ENCODE measurements at places on chromosomes 3 and 15.
A peak's percentile ranks its signal among the peaks of the same experiment; 100 is the strongest.

- DNase-seq, result no peak
Measured at GRCh38 chr3:35883929-35884328, 244.6 kb downstream of the ARPP21 start.

DNA sequence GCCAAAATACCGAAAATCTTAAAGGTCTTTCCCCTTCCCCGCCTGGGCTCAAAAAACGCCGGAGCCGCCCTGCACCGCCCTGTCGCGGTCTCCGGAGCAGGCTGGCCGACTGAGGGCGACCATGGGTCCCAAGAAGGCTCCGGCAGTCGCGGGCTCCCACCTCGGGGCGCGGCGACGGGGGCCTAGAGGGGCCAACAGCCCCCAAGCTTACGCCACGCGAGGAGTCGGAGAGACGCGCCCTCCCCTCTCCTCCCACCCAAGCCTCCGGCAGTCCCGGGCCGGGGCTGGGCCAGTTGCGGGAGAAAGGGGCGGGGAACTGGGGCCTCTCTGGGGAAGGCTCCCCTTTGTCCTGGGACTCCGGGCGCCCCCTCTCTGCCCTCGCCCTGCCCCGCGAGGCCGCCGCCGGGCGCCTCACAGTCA lies 69.2 kb downstream of the GOLGA8B start:
- peak; percentile 4 for DNase-seq

GRCh38 chr15:77915261-77915960 lies 162.1 kb downstream of the TBC1D2B start:
- no peak for DNase-seq

DNA sequence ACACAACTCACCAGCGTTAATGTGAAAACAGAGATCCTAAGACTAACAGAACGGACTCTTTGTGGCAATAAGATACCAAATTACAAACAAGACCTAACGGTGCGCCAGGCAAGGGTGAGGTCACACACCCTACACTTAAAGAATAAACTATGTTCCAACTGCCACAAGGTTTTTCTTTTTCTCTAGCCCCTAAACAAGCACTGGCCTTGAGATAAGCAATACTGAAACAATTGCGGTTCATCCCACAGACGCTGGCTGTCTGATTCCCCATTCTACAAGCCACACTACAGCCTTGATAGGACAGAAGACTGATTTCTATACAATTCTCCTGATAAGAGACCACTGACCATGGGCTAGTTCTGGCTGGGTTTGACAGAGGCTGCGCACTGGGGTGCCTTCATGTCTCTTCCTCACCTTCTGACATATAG lies 20.5 kb upstream of the LIMD1 start:
- no peak for DNase-seq

- DNase-seq, result no peak
Measured at GRCh38 chr3:106560451-106560966, 691.7 kb upstream of the CBLB start.

GRCh38 chr3:37806505-37807200 lies 55.0 kb upstream of the CTDSPL start:
- DNase-seq, result no peak

DNA sequence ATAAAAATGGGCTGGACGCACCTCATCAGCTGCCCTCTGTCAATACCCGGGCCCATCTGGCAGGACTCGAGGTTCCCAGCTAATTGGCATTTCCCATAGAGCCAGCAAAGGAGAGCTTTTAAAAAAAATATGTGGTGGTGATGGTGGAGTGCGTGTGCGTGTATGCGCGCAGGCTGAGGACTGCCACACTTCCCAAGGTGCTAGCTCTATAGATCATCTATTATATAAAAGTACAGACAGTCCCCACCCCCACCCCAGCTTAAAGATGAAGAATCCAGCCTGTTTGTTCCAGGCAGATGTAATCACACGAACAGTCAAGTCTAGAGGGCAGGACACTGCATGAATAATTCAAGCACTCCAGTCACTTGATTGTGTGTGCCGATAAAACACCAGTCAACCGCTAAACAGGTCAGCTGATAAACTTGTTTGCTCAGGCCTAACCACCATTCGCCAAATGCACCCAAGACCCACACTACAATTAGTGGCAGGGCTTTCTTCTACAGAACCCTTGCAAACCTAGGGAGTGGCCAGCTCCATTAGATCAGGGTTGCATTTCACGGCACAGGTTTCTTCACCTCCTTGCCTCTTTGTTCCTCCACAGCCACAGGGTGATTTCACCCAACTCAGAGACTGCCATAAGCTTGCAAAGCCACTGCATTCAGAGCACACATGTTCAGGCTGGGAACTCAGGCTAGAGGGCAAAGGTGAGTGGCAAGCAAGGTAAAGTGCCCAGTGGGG lies 5.8 kb downstream of the TLE3 start:
- DNase-seq, result no peak

DNA sequence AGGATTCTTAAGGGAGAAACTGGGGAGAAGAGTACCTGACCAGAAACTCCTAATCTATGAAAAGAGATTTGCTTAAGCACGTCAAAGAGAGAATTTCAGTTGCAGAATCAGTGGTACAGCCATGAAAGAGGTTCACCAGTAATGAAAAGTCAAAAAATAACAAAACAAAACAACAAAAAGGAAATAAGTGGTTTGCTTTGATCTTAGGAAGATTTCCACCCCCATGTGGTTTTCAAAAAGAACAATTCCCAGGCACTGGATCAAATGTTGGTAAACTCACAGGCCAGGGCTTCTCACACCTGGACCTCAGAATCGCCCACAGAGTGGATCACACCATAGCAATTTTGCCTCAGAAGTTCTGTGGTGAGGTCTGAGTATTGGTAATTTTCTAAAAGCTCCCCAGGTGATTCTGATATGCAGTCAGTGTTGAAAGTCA lies 67.5 kb downstream of the TMEM39A start:
- no peak for DNase-seq

GRCh38 chr3:42123012-42123581 lies 31.9 kb downstream of the TRAK1 start:
- no peak for DNase-seq

DNA sequence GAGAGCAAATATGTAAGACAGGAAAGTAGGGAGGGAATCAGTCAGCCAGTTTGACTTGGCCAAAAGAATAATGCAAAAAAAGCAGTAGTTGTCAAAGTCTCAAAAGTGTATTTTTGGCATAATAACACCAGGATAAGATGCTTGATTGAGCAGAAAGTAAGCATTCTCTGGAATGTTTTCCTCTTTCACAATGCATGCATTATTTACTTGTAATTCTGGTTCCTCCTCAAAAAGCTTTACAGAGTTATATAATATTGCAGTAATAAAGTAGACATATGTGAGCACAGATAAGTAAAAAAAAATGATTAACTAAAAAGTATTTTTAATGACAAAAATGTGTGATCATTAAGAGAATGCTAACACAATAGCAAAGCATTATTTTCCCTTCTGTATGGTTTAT lies 285.9 kb upstream of the BCHE start:
- no peak for DNase-seq

DNA sequence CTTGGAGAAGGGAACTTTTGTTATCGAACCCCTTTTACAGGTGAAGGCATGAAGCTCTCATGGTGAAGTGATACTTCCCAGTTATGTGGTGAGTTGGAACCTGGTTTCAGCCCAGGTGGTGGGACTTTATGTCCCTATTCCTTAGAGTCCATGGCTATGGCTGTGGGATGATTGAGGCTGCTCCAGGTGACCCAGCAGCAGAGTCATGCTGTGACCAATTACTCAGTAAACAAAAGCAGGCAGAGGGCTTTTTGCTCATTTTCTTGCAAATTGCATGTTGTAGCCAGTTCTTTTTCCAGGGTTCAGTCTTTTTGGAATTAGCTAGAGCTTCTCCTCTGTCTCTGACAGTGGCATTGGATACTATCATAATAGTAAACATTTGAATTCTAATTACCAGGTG lies 70.7 kb downstream of the CACNA2D3 start:
- no peak for DNase-seq

Measured in pons (tissue), 1 donor.